ENCODE measurements at places on chromosomes 6 and 20. TPM values are rescaled to one million over a fixed set of nuclear protein-coding genes. Genes with fewer than 3 reads are reported as not detected.

- DNase-seq = no peak
Observed at GRCh38 chr6:14434916-14435690, 317.5 kb downstream of the CD83 start.

GRCh38 chr6:156840136-156840535, 63.0 kb downstream of the ARID1B start:
- no peak for DNase-seq

Gene C2
- total RNA-seq = 99.2 TPM

DNA sequence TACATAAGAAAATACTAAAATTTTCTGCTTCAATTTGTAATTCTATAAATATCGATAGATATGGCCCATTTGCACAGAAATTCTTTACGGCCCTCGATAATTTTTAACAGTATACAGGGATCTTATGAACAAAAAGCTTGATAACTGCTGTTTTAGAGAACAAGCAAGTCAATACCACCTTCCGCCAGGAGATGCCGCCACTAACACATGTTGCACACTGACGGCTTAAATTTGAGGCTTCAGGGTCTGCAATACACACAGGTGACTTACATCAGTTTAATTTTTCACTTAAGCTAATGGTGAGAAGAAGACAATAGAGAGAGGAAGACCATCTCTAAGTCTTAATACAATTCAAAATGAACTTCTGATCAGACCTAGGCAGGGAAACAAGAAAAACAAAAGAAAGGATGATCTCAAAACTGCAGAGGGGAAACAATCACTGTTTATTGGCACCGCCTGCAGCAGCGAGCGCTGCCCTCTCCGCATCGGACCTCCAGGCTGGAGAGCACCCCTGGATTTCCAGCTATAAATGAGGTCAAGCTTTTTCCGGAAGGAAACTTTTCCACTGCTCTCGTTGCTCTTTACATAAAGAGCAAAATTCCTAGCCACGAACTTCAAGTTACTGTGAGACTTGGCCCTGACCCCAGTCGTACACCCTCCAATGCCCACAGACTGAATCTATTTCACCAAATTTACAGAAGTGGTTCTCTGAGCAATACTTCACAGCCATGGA, 53.9 kb downstream of the OTOR start:
- DNase-seq = no peak

DNA sequence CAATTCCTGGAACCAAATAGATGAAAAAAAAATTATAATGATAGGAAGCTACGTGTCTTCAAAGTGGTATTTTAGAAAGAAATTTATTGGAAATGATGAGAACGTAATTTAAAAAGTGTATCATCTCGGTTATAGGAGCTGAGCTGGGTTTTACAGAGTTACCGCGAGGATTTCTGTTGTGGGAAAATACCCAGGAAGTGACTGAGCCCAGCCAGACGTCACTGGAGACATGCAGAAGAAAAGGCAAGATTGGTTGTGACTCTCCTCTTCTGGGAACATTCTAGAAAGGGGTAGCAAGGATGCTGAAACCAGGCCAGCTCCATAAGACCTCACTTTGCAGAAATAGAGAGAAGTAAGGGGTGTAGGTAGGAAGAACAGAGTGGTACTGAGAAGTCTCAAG, 95.9 kb upstream of the ADGRF1 start:
- no peak for DNase-seq

DNA sequence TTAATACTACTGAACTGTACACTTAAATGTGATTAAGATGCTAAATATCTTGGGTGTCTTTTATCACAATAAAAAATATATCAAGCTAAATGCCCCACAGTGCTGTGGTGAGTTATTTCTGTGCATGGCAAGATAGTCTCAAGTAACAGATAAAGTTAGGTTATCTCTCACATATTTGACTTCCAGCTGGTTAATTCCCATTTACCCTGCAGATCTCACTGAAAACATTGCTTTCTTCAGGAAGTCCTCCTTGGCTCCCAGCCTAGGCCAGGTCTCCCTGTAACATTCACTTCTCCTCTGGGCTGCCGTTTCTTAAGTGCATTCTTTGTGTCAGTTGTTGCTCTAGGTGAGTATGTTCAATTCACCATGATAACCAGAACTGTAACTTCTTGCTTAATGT, 59.1 kb downstream of the SLC22A1 start:
- no peak for DNase-seq

Gene ID1
- total RNA-seq = 86.6 TPM

Gene COX4I2
- total RNA-seq = 1.5 TPM

Gene GUCA1A
- total RNA-seq = not detected

Gene TCP11
- total RNA-seq = not detected

Gene ITCH
- 56.1 TPM for total RNA-seq

DNA sequence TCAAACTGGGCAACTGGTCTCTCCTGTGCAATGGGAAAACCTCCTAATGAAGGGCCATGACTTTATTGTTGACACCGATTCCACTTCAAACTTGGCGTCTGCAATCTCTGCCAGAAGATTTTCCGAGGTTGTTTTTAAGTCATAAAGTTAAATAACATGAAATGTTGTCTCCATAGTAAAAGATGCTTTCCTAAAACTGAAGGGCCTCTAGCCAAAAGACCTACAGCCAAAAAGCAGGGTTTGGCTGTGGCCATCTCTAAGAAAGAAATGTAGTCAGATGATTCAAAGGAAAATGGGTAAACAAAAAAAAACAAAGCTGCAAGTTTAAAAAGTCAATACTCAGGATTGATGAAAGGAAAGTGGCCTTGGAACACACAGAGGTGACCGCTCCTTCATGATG, 14.1 kb downstream of the CD93 start:
- DNase-seq = no peak

- DNase-seq = no peak
Observed at GRCh38 chr6:11282245-11282644, 49.8 kb upstream of the NEDD9 start.

GRCh38 chr20:50848846-50849673, 54.2 kb downstream of the BCAS4 start:
- DNase-seq = no peak

DNA sequence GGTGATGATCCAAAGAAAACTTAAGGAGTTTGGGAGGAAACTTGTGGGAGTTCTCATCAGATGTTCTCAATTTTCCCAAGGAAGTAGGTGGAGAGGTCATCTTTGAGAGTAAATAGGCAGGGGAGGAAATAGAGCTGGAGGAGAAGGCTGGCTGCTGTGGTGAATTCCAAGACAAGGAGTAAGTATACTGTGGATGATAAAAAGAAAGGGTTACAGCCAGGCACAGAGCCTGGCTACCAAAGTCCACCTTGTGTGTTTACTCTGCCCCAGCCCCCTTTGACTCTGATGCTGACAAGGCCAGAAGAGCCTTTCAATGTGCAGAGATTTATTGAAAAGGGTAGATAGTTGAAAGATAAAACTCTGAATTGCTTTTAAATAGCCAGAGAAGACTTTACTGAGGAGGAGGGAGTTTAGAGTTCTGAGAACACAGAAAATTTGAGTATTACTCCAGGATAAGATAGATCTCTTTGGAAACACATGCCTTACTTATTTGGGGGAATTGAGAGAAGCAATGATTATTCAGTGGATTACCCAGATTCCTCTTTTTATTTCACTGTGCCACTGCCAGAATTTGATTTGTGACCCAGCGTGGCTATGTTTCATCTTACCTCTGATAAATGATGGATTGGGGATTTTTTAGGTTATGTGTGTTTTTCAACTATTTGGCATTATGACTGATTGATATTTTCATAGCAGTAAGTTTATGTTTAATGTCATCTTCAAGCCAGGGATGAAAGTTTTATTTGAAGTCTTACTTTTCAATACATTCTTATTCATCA, 182.6 kb upstream of the JAG1 start:
- DNase-seq = no peak

Gene RIPOR3
- 11.3 TPM for total RNA-seq

Gene CD164
- total RNA-seq = 249 TPM

GRCh38 chr6:81785377-81785776, 32.9 kb upstream of the TENT5A start:
- no peak for DNase-seq

Gene GJA10
- not detected for total RNA-seq

Gene ZFP57
- total RNA-seq = 2.8 TPM

GRCh38 chr20:49712646-49712995, 1.1 kb downstream of the B4GALT5 start:
- DNase-seq = no peak

- no peak for DNase-seq
Observed at GRCh38 chr20:35742741-35743523, 872 bp upstream of the RBM39 start.

DNA sequence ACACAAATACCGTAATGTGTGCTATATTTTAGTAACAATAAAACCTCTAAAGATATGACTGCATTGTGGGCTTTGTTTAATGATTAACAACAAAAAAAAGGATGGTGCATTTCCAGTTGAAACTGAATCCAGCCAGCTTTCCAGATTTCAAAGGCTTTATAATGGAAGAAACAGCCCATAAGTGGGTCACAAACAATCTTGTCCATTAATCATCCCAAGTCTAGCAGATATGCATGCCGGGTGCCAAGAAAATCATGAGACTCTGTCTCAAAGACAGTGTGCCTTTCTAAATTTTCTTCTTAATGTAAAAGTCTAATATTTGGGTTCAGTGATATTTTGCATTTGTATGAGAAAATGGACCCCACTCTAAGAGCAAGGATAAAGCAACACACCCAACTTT, 20.6 kb upstream of the LAMP5 start:
- no peak for DNase-seq

DNA sequence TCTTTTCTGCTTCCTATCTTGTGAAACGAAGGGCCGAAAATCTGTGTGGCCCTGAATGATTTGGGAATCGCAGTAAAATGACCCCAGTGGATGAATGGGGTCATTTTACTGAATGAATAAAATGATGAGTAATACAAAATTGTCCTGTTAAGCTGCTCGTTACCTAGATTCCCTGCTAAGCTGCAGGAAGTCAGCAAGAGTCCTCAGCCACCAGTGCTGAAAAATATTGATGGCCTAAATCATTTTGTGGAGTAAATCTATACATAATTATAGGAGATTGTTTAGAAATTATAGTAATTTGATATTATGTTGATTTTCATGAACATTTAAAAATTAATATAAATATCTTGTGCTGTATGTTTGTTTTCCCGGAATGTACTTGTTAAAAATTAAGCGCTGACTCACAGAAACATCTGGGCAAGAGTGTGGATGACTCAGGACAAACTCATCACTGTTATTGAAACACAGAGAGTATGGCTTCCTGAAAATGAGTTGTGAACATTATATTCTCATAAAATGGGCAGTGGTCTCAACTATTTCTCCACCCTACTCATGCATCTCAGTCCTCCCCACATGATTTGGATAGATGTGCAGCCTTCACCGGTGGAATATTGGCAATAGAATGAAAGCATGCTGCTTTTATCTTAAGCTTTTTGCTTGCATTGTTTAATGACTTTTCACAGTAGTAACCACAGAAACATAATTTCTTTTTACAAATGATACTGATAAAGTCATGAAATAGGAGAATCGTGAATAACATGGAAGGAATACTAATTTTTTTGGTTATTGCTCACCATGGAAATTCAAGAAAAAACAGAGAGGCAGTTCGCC, 36.2 kb upstream of the RGS17 start:
- no peak for DNase-seq

DNA sequence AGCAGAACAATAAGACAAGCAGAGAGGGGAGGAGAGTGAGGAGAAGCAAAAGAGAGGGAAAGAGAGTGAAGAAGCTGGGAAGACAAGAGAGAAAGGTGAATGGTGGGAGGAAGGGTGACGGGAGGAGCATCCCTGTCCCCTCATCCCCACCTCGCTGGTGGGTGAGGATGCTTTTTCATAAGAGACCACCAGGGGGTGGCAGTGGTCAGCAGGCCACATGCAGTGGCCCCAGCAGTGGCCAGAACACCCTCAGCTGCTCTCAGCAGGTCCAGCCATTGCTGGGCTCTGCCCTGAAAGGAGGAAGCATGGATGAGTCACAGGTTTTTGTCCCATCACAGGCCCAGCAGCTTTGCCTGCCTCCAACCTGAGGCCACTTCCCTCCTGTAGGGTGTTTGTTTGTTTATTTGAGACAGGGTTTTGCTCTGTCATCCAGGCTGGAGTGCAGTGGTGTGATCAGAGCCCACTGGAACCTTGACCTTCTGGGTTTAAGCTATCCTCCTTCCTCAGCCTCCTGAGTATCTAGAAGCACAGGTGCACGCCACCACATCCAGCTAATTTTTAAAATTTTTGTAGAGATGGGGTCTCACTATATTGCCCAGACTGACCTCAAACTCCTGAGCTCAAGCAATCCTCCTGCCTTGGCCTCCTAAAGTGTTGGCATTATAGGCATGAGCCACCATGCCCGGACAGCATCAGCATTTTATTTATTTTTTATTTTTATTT, 24.0 kb downstream of the FGD2 start:
- DNase-seq = peak; percentile 92

Gene ADGRF4
- not detected for total RNA-seq

Gene HIVEP2
- total RNA-seq = 33.0 TPM

- DNase-seq = no peak
Observed at GRCh38 chr6:94005835-94006234, 586.5 kb upstream of the EPHA7 start.

DNA sequence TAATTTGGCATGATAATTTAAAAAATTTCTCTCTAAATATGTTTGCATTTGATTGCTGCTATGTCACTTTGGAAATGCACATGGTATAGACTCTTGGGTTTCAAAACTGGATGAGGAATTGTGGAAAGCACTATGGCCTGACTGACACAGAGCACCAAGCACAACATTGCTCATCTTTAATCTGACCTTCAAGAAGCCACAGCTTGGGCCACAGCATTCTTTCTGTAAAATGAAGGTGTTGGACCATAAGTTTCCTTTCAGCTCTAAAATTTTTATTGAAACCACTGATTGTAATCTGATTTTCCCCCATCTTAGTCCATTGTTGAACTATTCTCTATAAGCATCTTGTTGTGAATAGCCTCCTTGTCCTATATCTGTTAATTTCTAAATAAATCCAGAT, 41.0 kb downstream of the QKI start:
- DNase-seq = no peak

DNA sequence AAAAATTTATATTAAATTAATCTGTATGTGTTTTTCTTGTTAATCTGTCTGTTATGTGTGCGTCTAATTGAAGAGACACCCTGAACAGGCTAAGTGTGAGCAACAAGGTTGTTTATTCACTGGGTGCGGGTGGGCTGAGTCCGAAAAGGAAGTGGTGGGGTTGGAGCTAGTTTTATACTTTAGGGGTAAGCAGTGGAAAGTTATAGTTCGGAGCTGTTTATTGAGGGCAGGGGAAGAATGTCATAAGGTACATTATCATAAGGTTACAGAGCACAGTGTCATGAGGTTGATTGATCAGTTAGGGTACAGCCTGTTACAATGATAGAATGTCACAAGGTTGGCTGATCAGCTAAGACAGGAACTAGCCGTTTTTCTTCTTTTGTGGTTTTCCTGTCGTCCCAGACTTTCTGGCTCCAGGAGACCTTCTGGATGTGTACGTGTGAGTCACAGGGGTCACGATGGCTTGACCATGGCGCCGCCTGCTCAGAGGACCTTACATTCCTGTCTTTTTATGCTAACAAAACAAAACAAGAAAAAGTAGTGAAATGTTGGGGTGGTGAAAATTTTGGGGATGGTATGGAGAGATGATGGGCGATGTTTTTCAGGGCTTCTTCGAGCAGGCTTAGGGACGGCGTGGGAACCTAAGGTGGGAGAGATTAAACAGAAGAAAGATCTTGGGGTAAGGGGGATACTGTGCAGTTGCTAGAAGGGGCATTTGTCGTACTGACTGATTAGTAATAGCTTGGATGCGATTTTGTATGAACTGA, 754.0 kb upstream of the ADGRB3 start:
- no peak for DNase-seq

Measured in spleen (tissue), 13 donors.